ENCODE measurements at places on chromosomes 7 and 10.

DNA sequence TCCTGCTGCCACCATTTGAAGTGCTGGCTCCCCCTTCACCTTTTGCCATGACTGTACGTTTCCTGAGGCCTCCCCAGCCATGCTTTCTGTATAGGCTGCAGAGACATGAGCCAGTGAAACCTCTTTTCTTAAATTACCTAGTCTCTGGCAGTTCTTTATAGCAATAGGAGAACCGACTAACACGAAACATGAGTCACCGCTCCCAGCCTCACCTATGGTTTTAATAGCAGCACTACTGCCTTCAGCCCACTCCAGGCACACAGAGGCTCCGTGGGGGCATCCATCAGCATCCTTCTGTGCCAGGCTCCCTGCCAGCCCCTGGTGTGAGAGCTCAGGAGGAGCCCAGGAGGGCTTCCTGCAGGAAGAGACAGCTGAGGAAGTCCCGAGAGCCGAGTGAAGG is 5.5 kb upstream of the ZNF316 start:
- DNase-seq: no peak

GRCh38 chr7:26944501-26945358 is 80.3 kb upstream of the SKAP2 start:
- no peak for DNase-seq

GRCh38 chr10:127154831-127155620 is 41.4 kb downstream of the INSYN2A start:
- no peak for DNase-seq

DNA sequence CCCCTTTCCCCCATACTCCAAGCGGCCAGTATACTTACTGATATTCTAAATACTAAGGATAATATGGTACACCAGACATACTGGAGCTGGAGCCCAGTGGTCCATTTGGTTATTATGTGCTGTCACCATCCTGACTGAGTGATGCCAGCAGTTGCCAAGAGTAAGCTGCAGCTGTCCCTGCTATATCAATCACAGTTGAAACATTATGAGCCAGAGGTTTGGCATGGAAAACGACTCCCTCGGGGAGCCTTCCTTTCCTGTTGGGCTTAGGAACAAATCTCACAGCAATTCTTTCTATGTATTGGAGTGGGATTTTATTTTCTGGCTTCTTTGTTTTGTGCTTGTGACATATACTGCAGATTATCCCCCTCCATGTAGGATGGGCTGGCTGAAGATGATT is 32.6 kb downstream of the STRIP2 start:
- DNase-seq: no peak

GRCh38 chr7:51665045-51665780 is 348.6 kb upstream of the COBL start:
- DNase-seq: no peak

- no peak for DNase-seq
Observed at GRCh38 chr10:14751921-14752320, 22.8 kb downstream of the FAM107B start.

DNA sequence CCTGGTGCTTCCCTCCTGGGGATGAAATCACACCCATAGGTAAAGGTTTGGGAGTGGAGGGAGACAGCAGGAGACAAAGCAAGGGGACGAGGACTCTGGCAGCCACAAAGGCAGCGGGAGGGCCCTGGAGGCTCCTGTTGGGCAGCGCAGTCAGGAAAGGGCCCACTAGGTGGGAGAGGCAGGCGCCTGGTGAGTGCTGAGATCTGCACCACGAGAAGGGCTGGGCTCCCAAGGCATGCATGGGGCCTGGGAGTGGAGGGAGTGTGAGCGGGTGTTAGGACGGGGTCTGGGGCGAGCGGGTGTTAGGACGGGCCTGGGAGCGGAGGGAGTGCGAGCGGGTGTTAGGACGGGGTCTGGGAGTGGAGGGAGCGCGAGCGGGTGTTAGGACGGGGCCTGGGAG is 13.0 kb downstream of the GET4 start:
- no peak for DNase-seq

DNA sequence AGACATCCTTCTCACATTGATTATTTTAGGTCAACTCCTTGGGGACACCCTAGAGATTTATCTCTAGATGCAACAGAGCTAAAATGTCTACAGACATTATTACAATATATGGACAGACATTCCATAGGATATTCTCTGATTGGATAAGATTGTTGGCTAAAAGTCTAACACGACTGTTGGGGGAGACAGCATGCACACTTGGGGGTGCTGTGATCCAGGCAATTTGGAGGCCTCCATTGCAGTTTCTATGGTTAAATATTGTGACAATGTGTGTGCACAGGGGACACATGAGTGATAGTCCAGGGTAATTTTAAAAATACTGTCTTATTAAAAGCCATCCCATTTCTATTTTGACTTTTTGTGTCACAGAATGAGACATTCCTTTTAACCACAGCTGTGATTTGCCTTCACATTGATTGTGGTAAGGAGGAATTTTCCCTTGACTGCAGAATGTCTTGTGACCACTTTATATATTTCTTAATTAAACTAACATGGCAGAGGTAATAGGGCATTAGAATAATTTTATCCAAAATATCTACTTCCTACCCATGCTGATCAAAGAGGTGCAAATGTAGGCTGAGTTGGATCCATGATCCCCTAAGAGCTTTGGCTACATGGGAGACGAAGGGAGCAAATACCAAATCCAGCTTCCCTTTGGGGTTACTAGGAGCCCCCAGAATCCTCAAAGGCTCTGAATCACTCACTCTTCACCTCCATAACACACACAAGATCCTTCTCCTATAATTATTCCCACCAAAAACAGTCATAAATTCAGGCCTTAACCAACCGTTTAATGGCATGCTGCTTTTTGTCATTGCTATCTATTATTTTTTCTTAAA is 7.3 kb downstream of the TFPI2 start:
- no peak for DNase-seq

DNA sequence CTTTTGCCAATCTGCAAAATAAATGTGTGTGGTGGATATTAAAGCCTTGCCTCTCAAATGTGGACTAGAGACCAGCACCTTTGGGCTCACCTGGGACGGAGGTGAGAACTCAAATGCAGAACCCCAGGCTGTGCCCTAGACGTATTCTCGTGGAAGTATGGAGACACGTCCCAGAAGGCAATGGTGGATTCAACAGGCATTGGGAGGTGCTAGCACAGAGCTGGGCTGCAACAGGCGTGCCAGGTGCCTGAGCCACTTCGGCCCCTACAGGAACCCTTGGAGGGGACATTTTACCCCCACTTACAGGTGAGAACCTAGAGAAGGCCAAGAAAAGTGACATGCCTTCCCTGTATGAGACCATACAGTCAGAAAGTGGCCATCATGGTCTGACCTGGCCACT is 12.2 kb downstream of the DDX56 start:
- no peak for DNase-seq

DNA sequence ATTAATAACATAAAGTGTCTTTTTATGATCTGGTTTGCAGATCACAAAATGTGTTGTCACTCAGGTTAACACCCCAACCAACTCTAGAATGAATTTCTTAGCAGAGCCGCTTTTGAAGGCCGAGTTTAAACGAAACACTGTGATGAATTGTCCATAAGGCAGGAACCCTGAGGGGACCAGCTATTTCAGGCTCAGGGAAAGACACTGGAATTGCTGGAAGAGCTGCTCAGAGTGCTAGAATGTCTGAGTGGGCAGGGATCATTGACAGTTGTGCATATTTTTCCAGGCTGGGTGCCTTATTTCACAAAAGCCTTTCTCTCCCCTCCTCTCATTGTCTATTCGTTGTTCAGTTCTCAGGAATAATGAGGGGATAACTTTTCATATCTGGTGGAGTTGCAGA is 68.7 kb upstream of the PRKG1 start:
- DNase-seq: no peak

- DNase-seq: no peak
Observed at GRCh38 chr7:114530057-114530611, 115.5 kb downstream of the FOXP2 start.

DNA sequence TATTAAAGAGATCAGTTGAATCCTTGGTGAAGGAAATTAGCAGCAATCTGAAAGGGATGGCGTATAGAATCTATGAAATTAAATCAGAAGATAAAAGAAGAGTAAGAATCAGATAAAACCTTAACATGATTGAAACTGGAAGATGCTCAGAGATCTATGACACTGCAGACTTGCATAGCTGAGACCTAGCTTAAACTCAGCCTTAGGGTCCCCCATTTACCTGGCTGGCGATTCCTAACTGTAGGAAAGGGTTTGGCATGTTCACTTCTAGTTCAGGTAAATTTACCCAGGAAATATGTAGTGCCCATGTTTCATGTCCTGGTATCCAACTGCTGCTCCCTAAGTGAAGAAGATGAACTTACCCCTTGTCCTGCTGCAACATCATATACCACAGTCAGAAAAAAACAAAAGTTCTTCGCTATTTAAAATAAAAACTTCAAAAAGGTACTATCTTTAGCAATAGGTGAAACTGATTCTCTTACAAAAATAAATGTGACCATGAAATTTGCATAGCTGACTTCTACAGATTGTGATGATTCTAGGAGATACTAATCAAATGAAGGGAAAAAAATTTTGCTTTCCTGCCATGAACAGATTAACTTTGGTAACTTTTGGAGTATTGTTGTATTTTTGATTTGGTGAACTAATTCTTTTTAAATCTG is 47.8 kb upstream of the TMEM243 start:
- no peak for DNase-seq

DNA sequence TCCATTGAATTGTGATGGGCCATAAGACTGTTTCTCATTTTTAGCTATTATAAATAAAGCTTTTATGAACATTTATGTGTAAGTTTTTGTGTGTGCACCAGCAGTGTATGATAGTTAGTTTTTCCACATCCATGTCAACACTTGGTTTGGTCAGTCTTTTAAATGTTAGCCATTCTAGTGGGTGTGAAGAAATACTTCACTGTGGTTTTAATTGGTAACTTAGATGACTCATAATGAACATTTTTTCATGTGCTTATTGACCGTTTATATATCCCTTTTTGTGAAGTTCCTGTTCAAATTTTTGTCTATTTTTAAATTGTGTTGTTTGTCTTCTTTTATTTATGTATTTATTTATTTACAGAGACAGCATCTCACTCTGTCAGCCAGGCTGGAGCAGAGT is 23.6 kb upstream of the PDK4 start:
- DNase-seq: no peak

- no peak for DNase-seq
Observed at GRCh38 chr7:35411331-35411730, 157.4 kb upstream of the TBX20 start.

GRCh38 chr7:121961089-121961867 is 88.3 kb downstream of the PTPRZ1 start:
- no peak for DNase-seq

- DNase-seq: no peak
Observed at GRCh38 chr10:57968328-57969016, 299.2 kb downstream of the IPMK start.

DNA sequence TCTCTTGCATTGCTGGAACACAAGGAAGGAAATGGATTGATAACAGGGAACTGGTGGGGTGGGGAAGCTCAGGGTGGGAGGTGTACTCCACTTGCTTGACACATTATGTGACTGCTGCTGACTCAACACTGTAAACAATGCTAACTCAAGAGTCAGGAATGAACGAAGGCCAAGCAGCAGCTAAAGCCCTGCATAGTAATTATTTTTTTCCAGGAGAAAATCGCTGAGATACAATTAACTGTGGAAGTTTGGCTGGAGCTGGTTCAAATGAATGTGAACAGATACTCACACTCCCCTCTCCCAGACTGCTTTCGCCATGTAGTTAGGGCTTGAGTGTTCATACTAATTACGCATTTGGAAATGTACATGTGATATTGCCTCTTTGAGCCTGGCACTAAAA is 170.9 kb upstream of the AOAH start:
- no peak for DNase-seq

GRCh38 chr7:143002898-143003297 is 24.0 kb downstream of the OR9A2 start:
- no peak for DNase-seq

GRCh38 chr7:67359900-67360299 is 363.3 kb downstream of the TYW1 start:
- no peak for DNase-seq

DNA sequence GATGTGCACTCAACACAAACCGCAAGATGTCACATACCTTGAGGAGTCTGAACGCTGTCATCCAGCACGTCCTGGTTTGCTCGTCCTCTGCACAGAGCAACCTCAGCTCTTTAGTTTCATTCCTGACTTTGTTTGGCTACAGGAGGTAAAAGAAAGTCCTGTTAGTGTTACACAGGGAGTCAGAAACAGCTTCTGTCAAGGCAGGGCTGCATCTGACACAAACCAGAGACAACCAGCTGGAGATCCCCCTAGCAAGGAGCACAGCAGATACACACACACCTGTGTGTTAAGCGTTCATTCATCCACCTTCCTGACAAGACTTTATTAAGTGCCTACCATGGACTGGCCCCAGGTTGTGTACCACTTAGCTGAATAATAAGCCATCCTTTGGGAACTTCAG is 47.5 kb upstream of the DDC start:
- DNase-seq: no peak

DNA sequence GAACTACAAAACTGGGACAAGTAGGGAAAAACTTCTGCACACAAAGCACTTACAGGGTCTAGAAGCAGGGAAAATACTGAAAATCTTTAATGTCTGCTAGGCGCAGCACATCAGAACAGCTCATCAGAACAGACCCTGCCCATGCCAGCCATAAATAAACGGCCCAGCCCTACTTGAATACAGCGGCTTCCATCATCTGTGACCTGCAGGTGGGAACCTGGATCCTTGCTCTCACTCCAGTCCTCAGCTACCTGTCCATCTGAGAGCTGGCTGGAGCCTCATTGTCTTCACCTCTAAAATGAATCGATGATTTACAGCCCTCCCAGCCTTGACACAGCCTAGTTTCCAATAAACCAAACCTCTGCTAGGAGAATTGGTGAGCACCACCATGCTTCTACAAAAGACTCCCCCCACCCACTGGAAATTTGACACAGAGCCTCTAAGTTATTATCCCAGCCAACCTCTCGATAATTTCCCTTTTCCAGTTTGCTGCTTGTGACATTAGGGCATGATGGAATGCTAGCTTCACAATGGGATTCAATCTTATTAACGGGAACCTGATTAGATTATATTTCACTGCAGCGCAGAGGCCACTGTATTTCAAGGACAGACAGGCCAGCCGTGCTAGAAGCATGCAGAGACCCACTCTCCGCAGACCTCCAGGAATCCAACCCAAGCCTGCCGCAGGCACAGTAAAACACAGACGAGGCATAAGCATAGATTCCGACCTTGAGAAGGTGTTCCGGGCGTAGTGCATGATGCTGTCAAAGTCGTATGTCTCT is 61.6 kb upstream of the OPALIN start:
- DNase-seq: no peak

DNA sequence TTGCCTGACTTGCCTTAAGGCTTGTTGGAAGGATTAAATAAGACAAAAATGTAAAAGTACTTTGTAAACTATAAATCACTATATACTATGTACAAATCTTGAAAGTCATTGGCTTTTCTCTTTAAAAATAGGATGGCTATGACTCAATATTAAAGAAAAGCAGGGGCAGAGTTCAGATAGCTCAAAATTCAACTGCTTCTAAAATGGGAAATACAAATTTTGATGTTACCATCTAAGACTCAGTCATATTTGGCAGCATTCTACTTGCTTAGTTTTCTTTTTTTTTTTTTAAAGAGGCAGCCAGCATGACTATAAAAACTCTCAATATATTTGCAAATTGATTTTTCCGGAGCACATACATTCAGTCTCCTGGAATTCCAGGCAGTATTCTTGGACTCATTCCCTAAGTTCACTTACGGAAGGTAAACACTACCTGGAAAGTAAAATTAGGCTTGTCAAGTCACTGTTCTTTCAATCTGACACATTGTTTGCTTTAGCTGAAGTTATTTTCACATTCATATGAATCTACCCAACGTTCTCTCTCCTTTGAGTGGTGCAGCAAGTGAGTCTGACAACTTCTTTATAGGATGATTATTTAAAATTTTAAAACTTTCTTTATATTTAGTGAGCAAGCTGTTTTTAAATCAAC is 133.8 kb upstream of the CCDC6 start:
- DNase-seq: no peak

Data from activated CD4-positive, CD25-positive, alpha-beta regulatory T cell (primary cell).